ENCODE measurements at places on chromosomes 11 and 22.
A peak's percentile ranks its signal among the peaks of the same experiment; 100 is the strongest.

DNA sequence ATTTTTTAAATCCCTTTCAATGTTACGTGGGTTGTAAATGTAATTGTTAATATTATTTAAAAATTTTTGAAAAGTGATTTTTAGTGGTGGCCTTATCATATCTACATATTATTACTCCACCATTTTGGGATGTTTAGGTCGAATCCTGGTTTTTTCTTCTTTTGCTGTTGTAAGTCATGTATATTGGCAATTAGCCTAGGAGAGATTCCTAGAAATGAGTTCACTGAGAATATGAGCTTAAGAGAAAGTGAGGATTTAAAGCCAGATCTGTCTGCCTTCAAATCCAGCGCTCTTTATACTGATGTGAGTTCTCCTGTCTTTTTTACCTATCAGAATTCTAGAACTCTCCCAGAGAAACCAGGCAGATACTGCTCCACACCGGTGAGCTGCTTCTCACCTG is 56.1 kb downstream of the PTPRJ start:
- DNase-seq: no peak

GRCh38 chr11:67534070-67534679 is 10.9 kb upstream of the CABP2 start:
- DNase-seq: peak; percentile 46

- DNase-seq: no peak
These were observed 382.9 kb downstream of the BRD1 start for GRCh38 chr22:49444781-49445180.

DNA sequence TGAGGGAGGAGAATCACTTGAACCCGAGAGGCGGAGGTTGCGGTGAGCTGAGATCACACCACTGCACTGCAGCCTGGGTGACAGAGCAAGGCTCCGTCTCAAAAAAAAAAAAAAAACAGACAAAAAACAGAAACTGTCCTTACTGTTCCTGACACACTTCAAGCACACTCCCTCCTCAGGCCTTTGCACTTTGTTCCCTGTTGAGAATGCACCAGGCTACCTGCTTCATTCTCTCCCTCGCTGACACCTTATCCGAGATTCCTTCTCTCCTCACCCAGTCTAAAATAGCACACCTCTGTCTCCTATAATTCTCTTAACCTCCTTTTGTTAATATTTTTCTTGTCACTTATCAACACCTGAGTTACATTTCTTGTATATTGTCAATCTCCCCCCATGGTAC is 32.3 kb upstream of the TECTA start:
- DNase-seq: no peak

GRCh38 chr11:94747146-94747545 is 21.0 kb upstream of the AMOTL1 start:
- no peak for DNase-seq

GRCh38 chr22:19880786-19881569 is 26.3 kb upstream of the GNB1L start:
- no peak for DNase-seq

DNA sequence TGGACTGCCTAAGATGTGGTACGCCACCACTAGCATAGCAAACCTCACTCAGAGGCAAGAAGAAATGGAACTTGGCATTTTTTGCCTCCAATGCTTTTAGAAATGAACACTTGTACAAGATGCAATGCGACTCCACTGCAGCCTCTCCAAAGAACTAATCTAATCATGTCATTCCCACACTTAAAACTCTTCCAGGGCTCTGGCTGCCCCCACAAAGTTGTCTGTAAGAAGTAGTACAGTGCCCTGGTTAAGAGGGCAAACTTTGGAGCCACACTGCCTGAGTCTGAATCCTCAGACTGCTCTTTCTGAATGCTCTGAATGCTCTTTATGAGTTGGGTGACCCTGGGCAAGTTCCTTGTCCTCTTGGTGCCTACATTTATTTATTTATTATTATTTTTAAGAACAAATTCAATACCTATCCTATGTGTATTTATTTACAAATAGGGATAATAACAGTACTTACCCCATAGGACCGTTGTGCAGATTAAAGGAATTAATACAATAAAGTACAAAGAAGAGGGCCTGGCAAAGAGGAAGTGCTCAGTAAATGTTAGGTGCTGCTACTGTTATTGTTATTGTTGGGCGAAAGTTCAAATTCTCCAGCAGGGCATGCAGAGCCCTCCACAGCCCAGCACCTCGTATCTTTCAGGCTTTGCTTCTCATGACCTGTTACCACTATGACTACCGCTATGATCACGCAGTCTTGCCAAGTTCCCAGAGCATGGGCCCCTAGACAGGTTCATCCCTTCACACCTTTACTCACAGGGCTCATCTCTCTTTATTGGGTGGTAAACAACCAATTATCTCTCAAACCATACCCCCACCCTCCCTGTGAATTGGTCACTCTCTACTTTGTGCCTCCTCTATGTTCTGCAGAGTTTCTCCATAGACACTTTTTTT is 59.3 kb downstream of the RAB30 start:
- no peak for DNase-seq

- no peak for DNase-seq
These were observed 57.2 kb downstream of the CABIN1 start for GRCh38 chr22:24068377-24068680.

- DNase-seq: no peak
These were observed 70.8 kb upstream of the USP47 start for GRCh38 chr11:11770921-11771486.

DNA sequence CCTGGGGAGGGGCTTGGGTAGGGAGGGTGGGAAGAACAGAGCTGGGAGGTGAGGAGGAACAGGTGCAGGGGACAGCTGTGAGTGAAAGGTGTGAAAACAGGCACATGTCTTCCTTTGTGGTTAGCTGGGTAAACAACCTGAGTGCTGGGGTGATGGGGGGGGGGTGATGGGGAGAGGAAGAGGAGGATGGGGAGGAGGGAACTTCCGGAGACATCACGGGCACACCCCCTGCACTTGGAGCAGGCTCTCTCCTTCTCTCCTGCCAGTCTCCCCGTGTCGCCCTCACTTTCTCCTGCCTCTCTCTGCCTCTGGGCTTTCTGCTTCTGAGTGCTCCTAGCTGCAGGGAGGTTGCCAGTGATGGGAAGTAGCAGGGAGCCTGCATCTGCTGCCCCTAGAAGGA is 8.8 kb downstream of the CXCR5 start:
- no peak for DNase-seq

DNA sequence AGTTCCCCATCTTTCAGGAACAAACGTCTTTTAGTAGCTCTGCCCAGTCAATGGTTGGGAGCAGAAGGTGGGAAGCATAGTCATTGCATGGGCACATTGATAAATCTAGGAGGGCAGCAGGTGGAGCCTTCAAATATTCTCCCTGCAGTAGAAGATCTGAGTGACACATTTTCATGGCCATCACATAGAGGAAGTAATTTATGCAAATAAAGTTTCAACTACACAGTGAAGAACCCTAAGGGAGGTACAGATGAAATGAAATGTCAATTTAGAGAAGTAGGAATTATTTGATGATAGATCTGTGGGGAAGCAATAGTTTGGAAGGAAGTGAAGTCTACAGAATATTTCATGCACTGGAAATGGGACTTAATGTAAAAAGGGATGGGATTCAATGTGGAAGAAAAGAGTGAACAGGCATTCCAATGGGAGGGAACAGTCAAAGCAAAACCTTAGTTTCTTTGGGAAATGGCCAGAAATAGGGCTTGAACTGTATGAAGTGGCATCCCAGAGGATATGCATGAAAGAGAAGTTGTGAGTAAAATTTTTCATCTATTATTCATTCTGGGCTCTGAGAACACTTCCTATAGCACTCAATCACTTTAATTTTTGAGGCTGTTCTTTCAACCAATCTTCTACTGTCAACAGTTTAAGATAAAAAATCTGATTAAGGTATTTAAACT is 256.2 kb upstream of the LUZP2 start:
- no peak for DNase-seq

DNA sequence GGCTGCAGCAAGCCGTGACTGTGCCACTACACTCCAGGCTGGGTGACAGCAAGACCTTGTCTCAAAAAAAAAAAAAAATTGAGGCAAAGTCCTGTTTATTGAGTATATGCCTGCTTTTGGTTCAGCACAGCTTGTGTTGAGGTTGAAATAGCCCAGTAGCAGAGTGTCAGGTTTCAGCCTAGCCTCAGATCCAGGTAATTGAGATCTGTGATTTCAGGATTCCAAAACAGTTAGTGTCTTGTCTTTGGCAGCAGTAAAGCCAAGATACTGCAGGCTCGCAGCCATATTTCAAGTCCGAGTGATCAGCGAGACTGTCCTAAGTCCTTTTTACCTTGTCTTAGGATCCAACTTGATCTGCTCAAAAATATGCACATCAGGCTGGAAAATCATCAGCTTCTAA is 27.0 kb downstream of the CUL5 start:
- no peak for DNase-seq

- no peak for DNase-seq
These were observed 11.2 kb downstream of the C11orf58 start for GRCh38 chr11:16749666-16750065.

GRCh38 chr22:45171830-45172229 is 8.1 kb downstream of the NUP50 start:
- DNase-seq: no peak

- DNase-seq: no peak
These were observed 39.7 kb upstream of the AKIP1 start for GRCh38 chr11:8871171-8871775.

GRCh38 chr22:46589141-46589748 is 30.9 kb upstream of the GRAMD4 start:
- DNase-seq: no peak

DNA sequence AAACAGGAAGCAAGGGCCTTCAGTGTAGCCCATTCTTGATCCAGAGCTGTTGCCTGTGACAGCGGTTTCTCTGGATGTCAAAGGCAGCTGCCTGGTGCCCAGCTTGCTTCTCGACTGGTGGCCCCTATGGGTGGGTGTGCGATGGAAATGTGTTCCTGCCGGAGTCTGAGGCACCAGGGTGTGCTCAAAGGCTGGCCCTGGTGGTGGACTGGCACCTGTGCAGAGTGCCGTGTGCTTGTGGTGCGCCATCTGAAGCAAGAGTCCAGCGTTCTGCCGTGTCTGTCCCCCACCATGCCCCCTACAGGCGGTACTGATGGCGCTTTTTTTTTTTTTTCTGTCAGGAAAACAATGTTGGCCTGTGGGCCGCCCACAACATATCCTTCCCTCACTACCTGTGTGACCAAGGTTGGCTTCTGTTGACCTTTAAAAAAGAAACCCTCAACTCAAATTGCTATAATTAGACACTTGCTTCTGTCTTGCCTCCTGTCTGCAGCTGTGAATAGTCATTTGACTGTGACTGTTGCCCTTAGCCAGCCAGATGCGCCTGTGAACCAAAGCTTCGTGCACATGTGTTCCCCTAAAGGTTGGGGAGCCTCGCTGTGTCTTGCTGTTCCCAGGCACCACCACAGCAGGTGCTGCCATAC is 4.7 kb upstream of the RANBP1 start:
- peak; percentile 66 for DNase-seq

DNA sequence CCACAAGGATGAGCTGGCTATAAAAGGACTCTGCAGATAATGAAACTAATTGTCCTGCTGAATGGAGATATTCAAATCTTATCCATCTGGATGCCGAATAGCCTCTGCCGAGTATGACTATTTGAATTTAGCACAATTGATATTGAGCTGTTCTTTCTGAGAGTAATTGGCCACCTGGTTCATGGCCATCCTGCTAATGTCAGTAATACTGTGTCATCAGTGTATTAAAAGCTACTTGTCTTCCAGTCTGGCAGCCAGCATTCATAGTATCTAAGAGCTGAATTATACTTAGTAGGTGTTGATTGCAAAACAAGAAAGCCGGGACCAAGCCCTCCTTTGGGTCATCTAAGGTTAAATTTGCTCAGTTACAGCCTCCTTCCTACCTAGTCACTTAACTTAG is 310.7 kb upstream of the NCAM1 start:
- DNase-seq: no peak

DNA sequence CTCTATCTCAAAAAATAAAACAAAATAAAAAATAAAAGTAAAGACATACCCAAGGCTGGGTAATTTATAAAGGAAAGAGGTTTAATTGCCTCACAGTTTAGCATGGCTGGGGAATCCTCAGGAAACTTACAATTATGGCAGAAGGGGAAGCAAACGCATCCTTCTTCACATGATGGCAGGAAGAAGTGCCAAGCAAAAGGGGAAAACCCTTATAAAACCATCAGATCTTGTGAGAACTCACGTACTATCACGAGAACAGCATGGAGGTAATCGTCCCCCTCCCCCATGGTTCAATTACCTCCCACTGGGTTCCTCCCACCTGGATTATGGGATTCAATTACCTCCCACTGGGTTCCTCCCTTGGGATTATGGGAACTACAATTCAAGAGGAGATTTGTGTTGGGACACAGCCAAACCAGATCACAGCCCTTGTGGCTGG is 8.3 kb upstream of the SSTR3 start:
- DNase-seq: no peak

GRCh38 chr22:23231471-23232093 is 51.3 kb downstream of the BCR start:
- no peak for DNase-seq

- peak; percentile 53 for DNase-seq
These were observed 11.8 kb downstream of the TBC1D10A start for GRCh38 chr22:30314915-30315314.

DNA sequence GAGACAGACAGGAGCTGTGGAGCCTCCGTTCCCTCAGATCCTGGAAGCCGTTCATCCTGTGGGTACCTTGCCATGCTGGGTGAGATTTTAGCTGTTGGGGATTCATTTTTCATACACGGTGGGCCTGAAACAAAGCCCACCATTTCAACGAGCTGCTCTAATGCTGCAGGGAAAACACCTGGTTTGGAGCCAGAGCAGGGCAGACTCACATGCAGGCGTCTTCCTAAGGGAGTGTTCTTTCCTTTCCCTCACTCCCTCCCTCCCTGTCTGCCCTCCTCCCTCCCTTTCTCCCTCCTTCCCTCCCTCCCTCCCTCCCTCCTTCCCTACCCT is 52.5 kb downstream of the CD6 start:
- no peak for DNase-seq

- DNase-seq: no peak
These were observed 21.2 kb upstream of the RPS13 start for GRCh38 chr11:17098658-17099057.

- peak; percentile 38 for DNase-seq
These were observed 46.7 kb downstream of the IGLL1 start for GRCh38 chr22:23533328-23533762.

- DNase-seq: no peak
These were observed 4.5 kb upstream of the CCDC81 start for GRCh38 chr11:86370171-86370570.

DNA sequence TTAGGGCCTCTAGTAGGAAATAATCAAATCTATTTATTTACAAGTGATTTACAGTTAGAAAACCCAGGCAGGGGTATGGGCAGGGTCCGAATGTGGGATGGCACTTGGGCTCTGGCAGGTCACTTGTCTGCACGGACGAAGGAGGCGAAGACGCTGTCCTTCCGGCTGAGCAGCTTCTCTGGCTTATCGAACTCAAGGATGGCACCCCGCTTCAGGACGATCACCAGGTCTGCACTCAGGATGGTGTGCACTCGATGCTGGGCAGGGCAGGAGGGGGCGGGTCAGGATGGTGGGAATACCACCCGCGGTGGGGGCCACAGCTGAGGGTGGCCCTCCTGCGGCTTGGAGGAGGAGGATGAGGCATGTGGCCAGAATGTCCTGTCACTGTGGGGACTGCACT is 4.4 kb upstream of the KCNJ11 start:
- no peak for DNase-seq

Measured in KBM-7 (cell line).